CD8-positive, alpha-beta T cell (primary cell): ENCODE measurements at places on chromosomes 4 and X. TPM values are rescaled to one million over a fixed set of nuclear protein-coding genes. Genes with fewer than 3 reads are reported as not detected.

Gene FRMPD3
- total RNA-seq, result 0.30 TPM

Gene MTNR1A
- total RNA-seq, result not detected

DNA sequence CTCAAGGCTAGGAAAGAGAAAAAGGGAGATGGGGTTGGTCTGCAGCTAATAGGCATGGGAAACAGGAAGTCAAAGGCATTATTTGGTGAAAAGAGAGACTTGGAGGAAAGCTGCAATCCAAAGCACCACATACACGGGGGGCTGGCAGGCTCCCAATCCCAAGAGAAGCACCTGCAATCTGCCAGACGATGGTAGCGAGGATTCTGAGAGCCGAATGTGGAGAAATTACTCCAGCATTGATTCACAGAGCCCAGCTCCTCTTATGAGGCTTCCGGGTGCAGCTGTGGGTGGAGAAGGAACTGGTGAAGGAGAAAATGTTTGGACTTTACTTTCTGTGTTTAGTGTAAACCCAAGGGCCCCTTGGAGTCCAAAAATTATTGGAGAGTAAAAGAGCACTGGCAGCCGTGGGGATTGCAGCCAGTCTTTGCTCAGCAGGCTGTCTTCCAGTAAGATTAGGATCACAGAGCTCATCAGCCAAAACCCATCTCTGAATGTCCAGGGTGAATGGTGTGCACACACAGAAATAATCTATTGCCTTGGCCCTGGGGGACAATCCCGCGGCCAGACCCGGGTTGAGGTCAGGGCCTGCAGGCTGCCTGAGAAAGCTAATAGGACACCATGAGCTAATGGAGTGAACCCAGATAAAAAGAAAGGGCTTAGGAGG is 197.6 kb downstream of the KIT start:
- no peak for DNase-seq

DNA sequence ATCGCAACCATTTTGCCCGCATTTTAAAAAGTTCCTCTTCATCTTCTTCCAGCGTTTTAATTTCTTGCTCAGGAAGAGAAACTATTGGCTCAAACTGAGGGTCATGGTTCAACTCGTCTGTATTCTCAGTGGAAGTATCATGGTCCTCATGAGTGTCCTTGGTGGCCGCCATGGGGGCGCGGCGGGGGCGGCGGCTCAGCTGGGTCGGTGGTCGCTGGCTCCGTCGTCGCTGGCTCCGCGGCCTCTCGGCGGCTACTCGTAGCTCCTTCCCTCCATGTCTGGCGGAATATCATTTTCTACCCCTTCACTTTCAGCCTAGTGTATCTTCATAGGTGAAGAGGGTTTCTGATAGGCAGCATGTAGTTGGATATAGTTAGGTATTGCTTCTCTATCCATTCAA is 492.0 kb upstream of the MAGEB18 start:
- DNase-seq, result no peak

DNA sequence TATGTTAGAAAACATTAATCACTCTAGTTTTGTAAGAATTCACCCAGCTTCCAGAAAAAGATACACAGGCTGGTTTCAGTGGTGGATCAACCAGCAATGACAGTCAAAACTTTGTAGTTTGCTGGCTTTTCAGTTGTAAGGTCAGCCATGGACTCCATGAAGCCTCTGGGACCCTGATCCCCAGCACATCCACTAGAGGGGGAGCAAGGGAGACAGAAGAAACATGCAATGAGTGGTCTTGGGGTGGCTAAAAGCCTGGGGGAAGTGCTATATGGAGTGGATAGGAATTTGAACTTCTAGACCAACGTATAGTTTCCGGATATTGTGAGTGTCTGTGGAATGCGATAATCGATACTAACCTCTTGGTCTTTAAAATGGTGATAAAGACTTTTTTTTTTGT is 72.7 kb downstream of the AFF2 start:
- DNase-seq, result no peak

- no peak for DNase-seq
These were observed 30.7 kb downstream of the CBR4 start for GRCh38 chr4:168979338-168979737.

GRCh38 chrX:68690936-68691501 is 43.6 kb downstream of the STARD8 start:
- no peak for DNase-seq

GRCh38 chr4:182022909-182023308 is 220.3 kb upstream of the TENM3 start:
- DNase-seq, result no peak

Gene TMEM131L
- total RNA-seq, result 80.8 TPM

Gene TMPRSS11F
- not detected for total RNA-seq

DNA sequence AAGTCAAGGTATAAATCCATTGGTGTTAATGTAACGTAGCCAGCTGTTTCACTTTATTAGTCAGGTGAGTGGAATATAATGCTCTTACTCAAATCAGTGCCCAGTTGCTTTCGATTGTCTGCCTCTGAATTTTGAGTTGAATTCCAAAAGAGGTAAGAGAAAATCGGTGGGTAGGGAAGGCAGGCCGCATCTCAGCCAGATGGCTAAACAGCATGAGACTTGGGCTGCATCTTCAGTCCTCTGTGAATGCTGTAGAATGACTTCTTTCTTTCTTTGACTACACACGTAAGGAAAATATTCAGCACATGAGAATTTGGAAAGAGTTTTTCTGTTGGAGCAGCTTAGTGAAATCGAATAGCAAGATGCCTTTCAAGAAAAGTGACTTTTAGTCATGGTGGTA is 49.5 kb downstream of the TSPAN7 start:
- DNase-seq, result no peak

GRCh38 chrX:16113978-16114565 is 9.3 kb upstream of the GRPR start:
- no peak for DNase-seq

Gene ABCB7
- 17.3 TPM for total RNA-seq

- DNase-seq, result no peak
These were observed 195.4 kb downstream of the SOWAHB start for GRCh38 chr4:76702440-76703122.

Gene VEGFD
- not detected for total RNA-seq

DNA sequence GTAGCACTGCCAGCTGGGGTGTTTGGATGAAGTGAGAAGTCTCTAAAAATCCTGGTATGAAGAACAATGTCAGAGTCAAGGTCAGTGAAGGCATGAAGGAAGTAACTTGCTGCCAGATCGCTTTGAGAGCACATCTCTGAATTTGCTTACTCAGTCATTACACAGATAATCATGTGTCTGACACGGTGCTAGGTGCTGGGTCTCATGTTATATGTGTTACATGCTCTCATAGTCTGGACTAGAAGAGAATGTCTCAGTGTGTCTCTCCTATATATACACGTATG is 337.9 kb downstream of the ARHGAP10 start:
- DNase-seq, result no peak

DNA sequence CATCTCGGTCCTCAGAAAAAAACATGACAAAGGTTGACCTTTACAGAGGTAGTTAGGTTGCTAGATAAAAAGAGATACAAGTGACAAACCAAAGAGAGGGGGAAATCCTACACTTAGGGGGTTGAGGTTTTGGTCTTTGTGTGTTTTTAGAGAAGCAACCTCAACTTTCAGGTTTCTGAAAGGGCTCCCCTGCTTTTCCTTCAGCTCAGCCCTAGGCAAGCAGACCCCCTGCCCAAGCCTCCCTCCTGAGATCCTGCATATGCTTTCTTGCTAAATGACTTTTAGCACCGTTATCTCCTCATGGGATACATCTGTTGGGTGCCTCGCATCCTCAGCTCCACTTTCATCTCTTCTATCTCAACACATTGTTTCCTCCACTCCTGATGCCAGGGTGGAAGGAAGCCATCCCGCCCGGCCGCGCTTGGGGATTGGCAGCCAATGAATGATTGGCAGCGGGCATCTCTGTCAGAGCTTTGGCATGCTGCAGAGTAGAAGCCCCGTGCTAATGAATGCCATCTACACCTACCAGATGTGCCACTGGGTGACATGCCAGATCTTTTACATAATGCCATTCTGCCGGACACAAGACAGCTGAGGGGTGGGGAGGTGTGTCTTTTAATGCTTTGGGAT is 15.0 kb upstream of the PRDM8 start:
- no peak for DNase-seq

Gene BCLAF3
- 5.3 TPM for total RNA-seq

DNA sequence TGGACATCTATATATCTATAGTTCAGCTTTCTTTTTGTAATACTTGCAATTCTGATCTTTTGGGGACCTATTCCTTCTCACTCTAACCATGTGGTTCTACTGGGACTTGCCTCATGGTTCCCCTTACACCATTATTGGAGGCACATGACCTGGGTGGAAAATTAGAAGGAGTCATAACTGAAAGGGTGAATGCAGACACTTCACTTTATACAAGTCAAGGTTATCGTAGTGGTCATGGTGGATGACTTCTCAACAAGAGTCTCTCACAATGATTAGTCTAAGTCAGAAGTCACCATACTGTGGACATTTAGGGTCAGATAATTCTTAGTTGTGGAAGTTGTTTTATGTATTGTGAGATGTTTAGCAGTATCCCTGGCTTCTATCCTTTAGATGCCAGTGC is 10.5 kb upstream of the EIF4E start:
- DNase-seq, result no peak

DNA sequence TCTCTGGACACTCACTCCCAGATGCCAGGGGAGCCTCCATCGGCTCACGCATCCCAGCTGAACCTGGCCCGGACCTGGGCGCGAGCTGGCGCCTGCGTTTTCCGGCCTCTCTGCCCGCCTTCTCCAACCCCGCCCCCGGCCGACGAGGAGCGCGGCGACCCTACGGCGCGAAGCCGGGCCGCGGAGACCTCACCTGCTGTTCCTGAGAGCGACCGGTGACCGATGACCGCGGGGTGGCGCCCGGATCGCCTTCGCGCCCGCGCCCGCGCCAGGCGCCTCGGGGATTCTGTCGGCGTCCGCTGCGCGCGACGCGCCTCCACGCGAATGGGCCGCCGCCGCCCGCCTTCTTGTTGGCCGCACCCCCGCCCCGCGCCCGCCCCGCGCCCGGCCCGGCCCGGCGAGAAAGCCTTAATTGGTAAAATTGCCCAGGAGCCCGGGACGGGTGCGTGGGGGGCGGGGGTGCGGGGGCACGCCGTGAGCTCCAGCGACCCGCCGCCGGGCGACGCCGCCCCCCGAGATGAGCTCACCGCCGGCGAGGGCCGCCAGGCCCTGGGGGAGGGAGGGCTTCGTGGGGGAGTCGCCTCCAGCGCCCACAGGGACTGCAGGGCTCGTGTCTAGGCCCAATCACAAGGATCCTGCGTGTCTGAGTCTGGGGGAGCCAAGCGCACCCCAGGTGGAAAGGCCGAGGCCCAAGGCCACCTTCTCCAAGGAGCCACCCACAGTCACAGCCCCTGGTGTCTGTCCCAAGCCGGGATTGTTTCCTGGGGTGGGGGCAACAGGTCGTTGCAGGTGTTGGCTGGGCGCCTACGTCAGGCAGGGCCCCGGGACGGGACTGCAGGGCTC is at the start of gene FLNA:
FLNA (minus strand) TSS at position 322 of the 843 bp plus-strand sequence. CDS start 3,389 bp downstream, outside the sequence.
- peak; percentile 62 for DNase-seq

DNA sequence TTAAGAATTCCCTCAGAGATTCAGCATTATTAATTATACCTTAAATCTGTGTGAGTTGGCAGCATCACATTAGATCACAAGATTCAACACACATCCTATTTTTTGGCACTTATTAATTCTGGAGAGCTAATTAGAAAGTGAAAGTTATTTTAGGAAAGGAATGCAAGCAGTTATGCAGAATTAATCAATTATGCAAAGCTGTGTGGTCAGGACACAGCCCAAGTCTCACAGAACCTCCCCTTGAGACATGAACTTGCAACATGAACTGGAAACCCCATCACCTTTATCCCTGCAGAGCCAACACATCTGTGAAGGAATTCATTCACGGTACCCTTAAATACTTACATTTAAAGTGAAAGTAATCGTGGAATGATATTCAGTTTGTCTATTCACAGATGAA is 80.5 kb downstream of the TSPAN5 start:
- no peak for DNase-seq

- no peak for DNase-seq
These were observed 60.5 kb upstream of the PGRMC2 start for GRCh38 chr4:128347930-128348660.

Gene SLC9B1
- total RNA-seq, result 1.7 TPM

Gene SPP1
- not detected for total RNA-seq

Gene STS
- total RNA-seq, result 0.78 TPM

GRCh38 chr4:109925396-109925795 is 12.7 kb downstream of the EGF start:
- no peak for DNase-seq

DNA sequence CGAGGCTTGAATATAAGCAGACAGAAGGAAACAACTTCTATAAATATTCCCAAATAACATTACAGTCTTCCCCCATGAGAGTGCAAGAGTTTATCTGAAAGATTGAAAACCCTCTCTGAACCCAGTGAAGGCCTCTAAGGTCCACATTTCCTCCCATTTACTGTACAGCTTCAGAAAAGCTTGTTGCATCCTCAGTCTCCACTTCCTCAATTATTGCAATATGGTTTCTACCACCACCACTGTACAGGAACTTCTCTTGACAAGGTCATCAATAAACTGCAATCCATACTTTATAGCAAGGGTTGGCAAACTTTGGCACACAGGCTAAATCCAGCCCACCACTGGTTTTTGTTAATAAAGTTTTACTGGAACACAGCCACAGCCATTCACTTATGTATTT is 239.0 kb downstream of the THOC2 start:
- no peak for DNase-seq

- DNase-seq, result no peak
These were observed 395.1 kb downstream of the TRIML1 start for GRCh38 chr4:188534297-188534696.

Gene GAGE10
- not detected for total RNA-seq

Gene CYBB
- total RNA-seq, result 0.53 TPM

DNA sequence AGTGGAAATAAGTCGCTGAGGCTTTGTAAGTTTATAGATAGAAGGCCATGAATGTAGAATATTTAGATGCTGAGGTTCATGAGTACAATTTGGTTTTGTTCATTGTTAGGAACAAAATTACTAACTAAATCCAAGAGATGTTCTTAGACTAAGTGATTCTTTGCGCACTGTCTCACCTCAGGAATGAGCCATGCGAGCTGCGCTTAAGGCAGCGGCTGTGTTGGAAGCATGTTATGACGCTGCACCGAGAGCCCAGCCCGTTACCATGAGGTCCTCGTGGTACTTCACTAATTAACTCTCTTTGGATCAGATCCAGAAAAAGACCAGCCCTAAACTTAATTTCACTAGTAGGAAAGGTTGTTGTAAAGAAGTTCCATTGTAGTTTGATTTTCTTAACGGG is 166.2 kb downstream of the RAPGEF2 start:
- DNase-seq, result no peak

DNA sequence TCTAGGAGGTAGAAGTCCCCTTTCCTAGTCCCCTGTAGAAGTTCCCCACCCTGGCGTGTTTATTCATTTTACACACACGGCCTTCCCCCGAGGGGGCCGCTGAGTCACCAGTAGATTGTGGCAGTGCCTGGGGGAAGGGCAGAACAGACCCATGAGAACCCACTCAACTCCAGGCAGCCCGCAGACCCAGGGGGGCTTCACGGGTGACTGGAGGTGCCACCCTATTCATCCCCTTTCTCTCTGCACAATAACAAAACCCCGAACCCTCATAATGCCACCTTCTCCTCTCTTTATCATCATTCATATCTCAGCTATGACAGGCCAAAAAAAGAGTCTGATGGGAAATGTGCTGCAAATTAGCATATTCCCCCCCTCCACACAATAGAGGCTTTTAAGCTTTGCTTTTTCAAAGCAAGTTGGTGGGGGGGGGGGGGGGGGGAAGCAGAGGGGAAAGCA is 20.4 kb upstream of the GPM6B start:
- no peak for DNase-seq
